ENCODE measurements at places on chromosomes 13 and 19. TPM values are rescaled to one million over a fixed set of nuclear protein-coding genes. Genes with fewer than 3 reads are reported as not detected.
A peak's percentile ranks its signal among the peaks of the same experiment; 100 is the strongest.

Gene LYL1
- 8.0 TPM for polyA plus RNA-seq

DNA sequence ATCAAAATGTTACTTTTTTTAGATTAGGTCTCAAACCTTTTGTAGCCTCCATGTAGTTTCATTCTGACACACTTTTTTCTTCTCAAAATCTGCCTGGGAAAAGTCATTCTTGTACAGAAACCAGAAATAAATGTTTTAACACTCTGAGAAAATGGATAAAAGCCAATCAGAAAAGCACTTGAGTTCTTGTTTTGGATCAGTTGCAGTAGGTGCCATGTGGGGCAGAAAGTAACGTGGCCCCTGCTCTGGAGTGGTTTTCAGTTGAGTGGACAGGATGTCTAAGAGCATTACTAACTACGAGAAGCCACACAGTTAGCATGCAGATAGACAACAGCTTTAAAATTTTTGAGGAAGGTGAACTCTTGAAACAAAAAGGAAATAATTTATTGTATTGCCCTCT, 19.1 kb downstream of the GPR183 start:
- no peak for DNase-seq

Gene SLC10A2
- 10.4 TPM for polyA plus RNA-seq

Gene SLC15A1
- 0.85 TPM for polyA plus RNA-seq

DNA sequence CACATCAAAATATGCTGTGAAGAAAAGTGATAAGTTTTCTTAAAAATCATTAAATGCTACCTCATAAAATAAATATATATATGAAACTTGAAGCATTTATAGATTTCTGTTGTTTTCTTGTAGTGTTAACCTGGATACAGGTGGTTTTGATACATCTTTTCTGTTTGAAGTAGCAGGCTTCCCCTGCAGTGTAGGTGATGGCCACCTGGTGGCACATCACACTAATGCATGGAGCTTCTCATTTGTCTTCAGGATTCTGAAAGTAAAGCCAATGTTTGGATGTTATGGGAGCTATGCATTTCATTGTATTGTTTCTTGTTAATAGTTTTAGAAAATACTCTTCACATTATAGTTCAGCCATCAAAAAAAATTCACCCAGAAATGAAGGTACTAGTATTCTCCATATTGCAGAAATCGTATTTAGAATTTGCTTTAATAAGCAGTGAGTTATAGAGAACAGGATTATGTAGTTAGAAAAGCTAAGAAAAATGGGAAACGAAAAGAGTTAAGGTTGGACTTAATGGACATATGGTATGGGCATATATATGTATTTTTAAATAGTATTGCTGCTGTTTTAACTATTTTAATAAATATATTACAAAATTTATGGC, 18.7 kb downstream of the GPR180 start:
- no peak for DNase-seq

DNA sequence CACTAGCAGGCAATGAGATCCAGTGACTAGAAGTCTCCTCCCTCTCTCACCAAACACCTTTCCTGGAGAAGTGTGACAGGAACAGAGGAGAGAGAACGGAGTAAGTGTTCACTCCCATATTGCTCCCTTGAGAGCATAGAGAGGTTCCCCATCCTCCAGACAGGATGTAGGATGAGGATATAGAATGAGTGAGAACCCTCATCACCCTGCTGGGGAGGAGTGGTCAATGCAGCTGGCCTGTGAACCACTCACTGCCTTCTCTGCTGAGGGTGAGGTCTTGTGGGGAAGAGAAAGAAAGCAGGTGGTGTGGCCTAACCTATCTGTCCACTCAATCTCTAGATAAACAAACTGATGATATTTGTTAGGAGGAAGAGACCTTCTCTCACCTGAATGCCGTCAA, 386.6 kb downstream of the PCDH20 start:
- no peak for DNase-seq

Gene THSD8
- 4.0 TPM for polyA plus RNA-seq

Gene FGF21
- not detected for polyA plus RNA-seq

Gene RPS16
- polyA plus RNA-seq: 1,524 TPM

DNA sequence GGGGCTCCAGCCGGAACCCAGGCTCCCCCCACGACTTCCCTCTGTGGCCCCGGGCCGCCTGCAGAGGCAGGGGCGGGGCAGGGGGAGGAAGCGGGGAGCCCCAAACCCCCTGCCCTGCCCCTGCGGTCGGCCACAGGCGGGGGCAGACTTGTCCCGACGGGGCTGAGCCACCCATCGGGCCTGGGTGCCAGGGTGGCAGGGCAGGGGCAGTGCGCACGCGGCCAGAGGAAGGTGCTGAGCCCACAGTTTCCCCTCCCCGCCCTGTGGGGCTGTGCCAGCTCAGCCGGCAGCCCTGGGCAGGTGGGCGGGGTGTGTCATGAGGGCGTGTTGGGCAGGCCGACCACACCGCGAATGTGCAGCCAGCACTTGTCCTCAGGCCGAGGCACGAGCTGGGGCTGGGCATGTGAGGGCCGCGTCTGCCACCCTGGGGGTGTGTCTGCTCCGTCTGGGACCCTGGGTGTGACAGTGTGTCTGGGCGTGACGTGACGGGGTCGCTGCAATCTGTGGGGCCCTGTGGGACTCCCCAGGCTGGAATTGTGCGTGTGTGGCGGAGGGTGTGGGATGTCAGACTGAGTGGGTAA, 17.7 kb downstream of the CCDC97 start:
- peak; percentile 71 for DNase-seq

DNA sequence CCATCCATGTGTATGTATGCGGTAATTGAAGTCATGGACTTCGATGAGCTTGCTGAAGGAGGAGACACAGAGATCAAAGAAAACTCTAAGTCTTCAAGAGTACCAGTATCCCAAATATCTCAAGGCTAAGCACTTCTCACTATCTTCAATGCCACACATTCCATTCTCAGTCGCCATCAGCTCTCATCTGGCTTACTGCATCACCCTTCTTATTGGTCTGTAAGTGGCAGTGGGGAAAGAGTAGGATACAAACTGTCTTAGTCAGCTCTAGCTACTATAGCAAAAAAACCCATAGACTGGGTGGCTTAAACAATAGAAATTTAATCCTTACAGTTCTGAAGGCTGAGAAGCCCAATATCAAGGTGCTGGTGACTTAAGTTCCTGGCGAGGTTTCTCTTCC, 218.7 kb downstream of the POSTN start:
- no peak for DNase-seq

Gene SMIM17
- 3.8 TPM for polyA plus RNA-seq

DNA sequence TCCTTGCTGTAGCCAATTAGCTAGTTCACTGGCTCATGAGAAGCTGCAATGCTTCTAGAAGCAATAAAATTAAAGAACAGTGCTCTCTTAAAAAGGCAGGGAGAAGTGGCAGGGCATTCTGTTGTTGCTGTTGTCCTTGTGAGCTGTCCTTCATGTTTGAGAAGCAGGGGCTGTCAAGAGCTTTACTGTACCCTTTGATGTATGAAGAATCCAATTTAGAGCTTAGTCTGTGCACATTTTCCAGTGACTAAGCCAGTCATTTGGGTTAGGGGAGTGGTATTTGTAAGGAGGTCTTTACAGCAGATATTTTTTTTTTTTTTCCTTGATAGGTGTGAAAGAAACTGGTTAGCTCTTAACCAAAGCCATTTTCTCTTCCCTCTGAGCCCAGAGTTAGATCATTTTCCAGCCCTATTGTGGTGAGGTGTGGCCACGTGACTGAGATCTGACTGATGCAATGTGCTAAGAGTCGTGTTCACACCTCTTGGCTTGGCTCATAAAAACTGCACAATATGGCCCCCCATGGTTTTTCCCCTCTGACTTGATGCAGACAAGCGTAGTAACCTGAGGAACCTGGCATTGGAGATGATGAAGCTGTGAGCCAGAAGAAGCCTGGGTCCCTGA, 309.6 kb upstream of the TMTC4 start:
- no peak for DNase-seq

- DNase-seq: no peak
Observed at GRCh38 chr13:106377931-106378662, 157.4 kb downstream of the EFNB2 start.

- no peak for DNase-seq
Observed at GRCh38 chr19:23273022-23273589, 22.9 kb upstream of the ZNF724 start.

DNA sequence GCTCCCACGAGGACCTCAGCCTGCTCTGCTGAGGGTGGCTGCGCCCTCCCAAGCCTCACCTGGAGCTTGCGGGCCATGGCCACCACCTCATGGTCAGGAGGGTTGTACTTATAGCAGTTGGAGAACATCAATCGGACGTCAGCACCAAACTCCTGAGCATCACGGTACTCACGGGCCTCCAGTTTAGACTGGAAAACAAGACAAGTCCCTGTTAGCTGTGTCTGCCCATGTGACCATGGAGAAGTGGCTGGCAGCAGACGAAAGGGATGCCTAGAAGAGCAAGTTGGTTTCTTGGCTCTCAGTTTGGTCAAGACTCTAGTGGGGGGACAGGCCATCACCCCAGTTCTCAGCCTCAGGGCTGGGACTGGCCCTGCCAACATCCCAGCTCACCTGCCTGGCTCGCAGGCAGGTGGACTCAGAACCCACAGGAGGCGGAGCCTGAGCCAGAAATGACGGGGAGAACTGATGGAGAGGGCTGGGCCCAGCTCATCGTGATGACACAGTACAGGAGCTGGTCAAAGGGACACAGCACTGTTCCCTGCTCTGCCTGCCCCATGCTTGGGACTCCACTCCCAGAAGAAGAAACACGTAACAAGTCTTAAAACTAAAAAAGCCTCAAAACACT, 31.2 kb upstream of the EPHX3 start:
- DNase-seq: no peak

DNA sequence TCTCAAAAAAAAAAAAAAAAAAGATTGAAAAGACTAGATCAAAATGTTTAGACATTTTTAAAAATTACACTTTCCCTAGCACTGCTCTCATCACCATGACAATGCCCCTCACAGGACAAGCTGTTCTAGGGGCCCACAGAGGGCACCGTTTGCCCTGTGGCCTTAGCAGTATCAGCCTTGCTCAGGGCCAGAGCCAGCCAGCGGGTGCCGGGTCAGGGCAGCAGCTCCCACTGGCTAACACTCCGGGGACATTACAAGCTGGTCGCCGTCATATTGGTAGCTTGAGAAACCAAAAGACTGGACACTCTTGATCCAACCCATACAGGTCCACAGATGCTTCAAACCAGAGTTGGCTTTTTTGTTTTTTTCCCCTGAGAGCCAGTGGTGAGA, 18.0 kb downstream of the CAPN12 start:
- no peak for DNase-seq

Gene PCDH8
- polyA plus RNA-seq: 0.14 TPM

- no peak for DNase-seq
Observed at GRCh38 chr19:954672-955494, 29.0 kb downstream of the ARID3A start.

GRCh38 chr13:72656357-72656756, 71.1 kb downstream of the MZT1 start:
- no peak for DNase-seq

DNA sequence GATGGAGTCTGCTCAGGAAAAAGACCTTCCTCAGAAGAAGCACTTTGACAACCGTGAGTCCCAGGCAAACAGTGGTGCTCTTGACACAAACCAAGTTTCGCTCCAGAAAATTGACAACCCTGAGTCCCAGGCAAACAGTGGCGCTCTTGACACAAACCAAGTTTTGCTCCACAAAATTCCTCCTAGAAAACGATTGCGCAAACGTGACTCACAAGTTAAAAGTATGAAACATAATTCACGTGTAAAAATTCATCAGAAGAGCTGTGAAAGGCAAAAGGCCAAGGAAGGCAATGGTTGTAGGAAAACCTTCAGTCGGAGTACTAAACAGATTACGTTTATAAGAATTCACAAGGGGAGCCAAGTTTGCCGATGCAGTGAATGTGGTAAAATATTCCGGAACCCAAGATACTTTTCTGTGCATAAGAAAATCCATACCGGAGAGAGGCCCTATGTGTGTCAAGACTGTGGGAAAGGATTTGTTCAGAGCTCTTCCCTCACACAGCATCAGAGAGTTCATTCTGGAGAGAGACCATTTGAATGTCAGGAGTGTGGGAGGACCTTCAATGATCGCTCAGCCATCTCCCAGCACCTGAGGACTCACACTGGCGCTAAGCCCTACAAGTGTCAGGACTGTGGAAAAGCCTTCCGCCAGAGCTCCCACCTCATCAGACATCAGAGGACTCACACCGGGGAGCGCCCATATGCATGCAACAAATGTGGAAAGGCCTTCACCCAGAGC, 16.2 kb upstream of the ZNF544 start:
- DNase-seq: no peak

GRCh38 chr13:67619995-67620380, 389.9 kb upstream of the PCDH9 start:
- DNase-seq: no peak

Gene LRRC4B
- polyA plus RNA-seq: 9.0 TPM

DNA sequence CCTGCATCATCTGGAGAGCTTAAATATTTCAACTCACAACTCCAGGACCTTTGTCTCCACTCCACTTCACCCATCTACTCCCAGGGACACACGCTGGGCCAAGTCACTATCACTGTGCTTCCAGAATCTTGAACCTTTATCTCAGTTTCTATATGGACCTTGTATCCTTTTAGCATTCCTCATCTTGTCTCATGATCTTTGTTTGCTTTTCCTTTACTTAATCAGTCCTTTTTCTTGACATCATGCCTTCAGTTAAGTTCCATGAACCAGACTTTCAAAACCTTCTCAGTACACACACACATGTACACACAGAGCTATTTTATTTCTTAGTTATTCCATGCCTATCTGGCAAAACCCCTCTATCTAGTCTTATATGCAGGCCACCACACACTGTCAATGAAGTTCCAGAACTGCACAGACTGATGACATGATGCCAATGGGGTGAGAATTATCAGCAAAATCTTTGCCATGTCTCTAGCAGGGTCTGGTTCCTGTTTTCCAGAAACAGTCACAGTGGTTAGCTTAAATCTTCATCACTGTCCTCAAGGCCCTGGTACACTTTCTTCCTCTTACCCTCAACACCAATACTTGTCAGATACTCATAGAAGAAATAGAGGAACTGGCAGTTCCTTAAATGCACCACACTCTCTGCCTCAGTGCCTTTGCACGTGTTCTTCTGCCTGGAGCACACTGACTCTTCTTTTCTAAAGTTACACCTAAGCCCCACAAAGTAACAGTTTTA, 77.6 kb upstream of the STARD13 start:
- no peak for DNase-seq

Measured in left lung (tissue), 14 donors.